ENCODE measurements at places on chromosomes 5 and 9. TPM values are rescaled to one million over a fixed set of nuclear protein-coding genes. Genes with fewer than 3 reads are reported as not detected.

NEUROG1 gene
- polyA plus RNA-seq: not detected

- H3K27ac ChIP-seq: no peak overlapping the region
- no peak overlapping the region for H3K4me3 ChIP-seq
- no peaks in the 10 kb centered on the region for H3K27me3 ChIP-seq
- no peaks in the 10 kb centered on the region for H3K36me3 ChIP-seq
- no peak for DNase-seq
Measured at GRCh38 chr5:150352244-150353031, 5.1 kb upstream of the TCOF1 start.

PTPN3 gene
- not detected for polyA plus RNA-seq

- H3K27me3 ChIP-seq: no peaks in the 10 kb centered on the region
- DNase-seq: no peak
- no peak overlapping the region for H3K27ac ChIP-seq
- no peak overlapping the region for H3K4me3 ChIP-seq
- H3K4me1 ChIP-seq: no peaks in the 10 kb centered on the region
- no peaks in the 10 kb centered on the region for H3K36me3 ChIP-seq
Measured at GRCh38 chr9:123169926-123170325, 98.5 kb downstream of the STRBP start.

PKD2L2 gene
- polyA plus RNA-seq: 0.08 TPM

ADAMTSL2 gene
- polyA plus RNA-seq: not detected

DNA sequence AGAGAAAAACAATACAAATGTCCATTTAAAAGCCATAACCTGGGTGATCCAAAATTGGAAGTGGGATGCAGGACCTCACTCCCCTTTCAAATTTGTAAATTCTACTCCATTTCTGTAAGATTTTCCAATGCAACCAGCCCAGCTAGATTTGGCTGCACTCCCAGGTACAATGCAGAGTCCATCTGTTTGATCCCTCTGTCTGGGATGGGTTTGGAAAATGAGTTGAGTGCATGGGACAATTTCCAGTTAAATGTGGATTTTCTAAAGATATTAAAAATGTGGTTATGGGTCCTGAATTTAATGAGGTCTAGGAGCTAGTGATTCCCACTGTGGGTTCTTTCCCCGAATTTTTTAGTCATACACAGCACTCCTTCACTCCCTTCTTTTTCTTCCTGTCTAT lies 104.0 kb upstream of the ATP10B start:
- H3K4me3 ChIP-seq: no peak overlapping the region
- DNase-seq: no peak
- H3K27me3 ChIP-seq: no peaks in the 10 kb centered on the region
- H3K4me1 ChIP-seq: no peaks in the 10 kb centered on the region

Data from CD14-positive monocyte (primary cell).